ENCODE measurements at places on chromosomes 7 and 10. TPM values are rescaled to one million over a fixed set of nuclear protein-coding genes. Genes with fewer than 3 reads are reported as not detected.

The PCLO gene
- total RNA-seq = 4.2 TPM

DNA sequence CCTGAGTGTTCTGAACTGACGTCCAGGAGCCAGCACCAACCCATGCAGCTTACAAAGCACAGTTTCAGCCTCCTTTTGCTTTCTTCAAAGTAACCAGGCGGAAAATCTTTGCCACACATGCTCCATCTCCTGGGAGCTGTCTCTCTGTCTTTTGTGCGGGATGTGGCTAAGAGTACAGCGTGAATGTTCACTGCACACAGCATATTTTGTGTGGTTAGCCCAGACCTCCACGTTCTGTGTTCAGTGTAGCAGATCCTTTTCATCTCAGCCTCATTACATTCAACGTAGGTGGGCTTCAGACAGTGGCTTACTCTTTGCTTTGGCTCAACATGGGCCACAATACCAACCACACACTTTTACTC is 200.8 kb downstream of the TNS3 start:
- DNase-seq = no peak

DNA sequence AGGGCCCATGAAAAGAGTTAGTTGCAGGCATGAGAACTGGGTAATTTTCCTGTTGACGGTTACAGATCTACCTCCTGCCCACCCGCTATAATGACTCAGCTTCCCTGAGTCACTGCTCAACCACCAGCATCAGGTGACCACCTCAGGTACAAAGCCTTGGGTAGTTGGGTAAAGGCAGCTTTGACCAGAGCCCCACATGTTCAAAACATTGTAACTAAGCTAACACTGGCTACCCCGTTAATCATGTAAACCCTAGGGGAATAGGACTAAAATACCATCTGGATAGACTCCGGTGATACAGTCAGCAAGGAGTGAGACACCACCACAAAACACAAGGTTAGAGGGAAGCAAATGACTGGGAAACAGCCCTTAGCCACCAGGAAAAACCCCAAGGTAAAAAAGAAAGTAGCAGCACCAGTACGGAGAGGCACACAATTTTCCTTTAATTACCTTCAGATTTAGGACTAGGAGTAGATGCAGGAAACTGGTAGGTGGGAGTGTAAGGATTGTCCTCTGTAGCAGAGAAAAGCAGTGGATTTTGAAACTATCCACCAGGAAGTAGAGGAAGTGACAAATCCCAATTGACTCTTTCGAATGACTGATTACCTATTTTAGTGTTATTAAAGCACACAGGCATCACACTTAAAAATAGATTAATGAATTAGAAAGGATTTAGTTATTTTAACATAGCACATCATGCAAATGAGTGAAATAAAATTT is 103.5 kb upstream of the PDLIM1 start:
- no peak for DNase-seq

GRCh38 chr10:59002011-59002410 is 174.4 kb upstream of the PHYHIPL start:
- DNase-seq = no peak

DNA sequence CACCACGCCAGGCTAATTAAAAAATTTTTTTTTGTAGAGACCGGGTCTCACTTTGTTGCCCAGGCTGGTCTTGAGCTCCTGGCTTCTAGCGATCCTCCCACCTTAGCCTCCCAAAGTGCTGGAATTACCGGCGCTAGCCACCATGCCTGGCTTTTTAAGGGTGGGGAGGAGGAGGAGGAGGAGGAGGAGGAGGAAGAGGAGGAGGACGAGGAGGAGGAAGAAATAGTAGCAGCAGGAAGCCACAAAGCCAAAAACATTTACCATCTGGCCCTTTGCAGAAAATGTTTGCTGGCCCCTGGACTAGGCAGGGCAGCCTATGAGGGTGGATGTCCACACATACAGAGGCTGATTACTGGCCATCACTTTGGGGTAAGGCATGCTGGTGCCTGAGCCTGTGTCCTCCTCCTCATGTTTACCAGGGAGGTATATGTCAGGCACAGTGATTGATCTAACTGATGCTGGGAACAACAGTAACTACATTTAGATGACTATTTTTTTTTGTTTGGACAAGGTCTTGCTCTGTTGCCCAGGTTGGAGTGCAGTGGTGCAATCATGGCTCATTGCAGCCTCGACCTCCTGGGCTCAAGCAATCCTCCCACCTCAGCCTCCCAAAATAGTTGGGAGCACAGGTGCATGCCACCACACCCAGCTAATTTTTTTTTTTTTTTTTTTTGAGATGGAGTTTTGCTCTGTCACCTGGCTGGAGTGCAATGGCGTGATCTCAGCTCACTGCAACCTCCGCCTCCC is 122.1 kb downstream of the HIP1 start:
- DNase-seq = no peak

- no peak for DNase-seq
These were observed 38.1 kb upstream of the GRM8 start for GRCh38 chr7:127290801-127291361.

GRCh38 chr10:110010486-110011378 is 2.9 kb downstream of the ADD3 start:
- DNase-seq = no peak

GRCh38 chr10:122703483-122704448 is 4.1 kb upstream of the C10orf120 start:
- peak; percentile 87 for DNase-seq
